ENCODE measurements at places on chromosomes 3 and 15.

DNA sequence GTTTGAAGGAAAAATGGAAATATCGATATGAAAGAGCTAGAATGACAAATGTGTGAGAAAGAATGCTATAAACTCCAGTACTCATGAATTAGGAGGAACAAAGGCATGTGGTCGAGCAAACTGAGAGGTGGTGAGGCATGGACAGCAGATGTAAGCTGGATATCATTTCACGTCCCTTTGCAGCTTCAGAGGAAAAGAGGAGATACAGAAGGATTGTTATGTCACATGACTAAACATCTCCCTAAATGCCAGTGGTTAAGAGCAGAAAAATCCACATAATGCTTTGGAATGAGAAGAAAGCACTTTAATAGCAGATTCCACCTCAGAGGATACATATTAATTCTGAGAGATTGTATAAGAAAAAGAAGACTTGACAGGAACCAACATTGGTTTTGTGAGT, 248.7 kb downstream of the ZIC4 start:
- DNase-seq, result no peak

DNA sequence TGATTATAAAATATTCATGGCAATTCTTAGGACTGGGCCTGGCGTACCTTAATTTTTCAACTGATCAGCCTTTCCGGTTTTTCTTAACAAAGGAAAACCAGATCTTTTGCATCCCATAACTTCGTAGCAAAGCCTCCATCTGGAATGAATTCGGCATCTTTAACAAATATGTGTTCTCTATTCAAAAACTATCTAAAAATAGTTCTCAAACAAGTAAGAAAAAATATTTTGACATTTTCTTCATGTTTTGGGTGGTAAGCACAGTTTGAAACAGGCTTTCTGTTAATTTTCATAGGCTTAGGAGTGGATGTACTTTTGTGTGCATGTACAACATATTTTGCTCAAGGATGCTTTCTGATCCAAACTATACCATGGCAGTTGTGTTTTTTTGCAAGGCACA, 55.1 kb downstream of the RBMS3 start:
- no peak for DNase-seq

GRCh38 chr3:24096695-24097290, 151.7 kb downstream of the NR1D2 start:
- DNase-seq, result no peak

GRCh38 chr3:122714273-122714672, 33.6 kb downstream of the PARP14 start:
- no peak for DNase-seq

- no peak for DNase-seq
Observed at GRCh38 chr15:61227269-61227949, 1.7 kb downstream of the RORA start.

DNA sequence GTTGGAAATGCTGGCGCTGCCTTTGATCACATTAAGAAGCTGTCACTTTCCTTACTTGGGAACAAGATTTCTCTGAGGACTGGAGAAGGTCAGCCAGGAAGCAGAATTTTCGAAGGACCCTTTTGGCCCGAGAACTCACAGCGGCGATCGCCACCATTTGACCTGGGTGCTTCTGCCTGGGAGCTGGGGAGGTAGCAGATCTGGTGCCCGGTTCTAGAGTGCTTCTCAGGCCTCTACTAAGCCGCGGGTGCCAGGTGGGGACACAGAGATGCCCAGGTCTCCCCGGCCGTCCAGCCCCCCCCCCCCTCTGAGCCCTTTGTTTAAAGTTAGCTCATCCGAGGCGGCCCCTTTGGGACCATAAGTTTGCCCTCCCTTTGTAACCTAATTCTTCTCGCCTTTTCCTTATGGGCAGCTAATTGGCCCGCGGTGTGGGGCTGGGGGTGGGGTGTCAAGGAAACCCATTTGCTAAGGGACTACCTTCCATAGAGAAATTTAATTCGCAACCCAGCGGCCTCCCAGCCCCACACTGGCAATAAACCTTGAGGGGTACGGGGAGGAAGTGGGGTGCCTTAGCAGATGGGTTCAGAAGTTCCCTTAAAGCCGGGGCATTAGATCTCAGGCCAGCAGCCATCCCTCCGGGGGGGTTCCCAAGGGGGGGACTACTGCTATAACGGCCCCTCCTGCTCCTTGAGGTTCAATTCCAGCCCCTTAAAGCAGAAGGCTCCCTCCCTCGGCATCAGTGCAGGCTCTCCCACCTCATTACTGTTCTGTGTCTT, 1.9 kb downstream of the GATA2 start:
- no peak for DNase-seq

DNA sequence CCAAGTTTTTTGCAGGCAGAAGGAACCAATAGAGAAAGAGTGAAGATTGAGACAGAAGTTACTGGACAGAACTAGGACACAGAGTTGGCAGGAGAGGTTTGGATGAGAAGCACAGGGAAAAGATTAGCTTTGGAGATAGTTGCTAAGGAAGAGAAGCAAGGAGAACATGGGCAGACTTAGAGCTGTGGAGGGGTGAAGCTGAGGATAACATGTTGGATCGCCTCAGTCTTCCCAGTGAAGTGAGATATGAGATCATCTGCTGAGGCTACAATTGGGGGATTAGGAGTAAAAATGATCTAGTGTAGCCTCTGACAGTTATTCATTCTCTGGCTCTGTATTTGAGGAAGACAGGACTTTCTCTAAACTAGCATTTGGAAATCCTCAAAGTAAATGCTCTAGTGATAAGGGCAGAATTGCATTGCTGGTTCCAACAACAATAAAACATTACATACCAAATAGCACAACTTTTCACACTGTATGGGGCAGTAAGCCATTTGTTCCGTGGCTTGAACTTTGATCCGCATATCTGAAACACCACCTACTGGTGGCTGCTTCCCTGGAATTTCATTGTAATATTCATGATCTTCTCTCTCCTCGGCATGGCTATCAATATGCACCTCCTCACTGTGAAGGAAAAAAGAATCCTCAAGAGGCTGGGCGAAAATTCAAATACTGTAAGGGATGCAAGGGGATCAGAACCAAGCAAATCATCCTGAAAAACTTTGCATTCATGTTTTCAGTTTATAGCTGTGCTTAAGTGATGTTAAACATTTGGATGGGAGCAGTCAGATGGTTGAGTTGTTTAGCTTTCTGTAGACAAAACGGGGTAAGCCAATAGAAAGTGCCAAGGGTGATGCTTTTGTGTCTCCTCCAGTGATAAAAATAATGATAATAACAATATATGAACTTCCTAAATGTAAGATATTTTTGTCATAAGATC, 22.2 kb upstream of the EID1 start:
- no peak for DNase-seq

- no peak for DNase-seq
Observed at GRCh38 chr3:135136361-135137100, 341.5 kb downstream of the EPHB1 start.

DNA sequence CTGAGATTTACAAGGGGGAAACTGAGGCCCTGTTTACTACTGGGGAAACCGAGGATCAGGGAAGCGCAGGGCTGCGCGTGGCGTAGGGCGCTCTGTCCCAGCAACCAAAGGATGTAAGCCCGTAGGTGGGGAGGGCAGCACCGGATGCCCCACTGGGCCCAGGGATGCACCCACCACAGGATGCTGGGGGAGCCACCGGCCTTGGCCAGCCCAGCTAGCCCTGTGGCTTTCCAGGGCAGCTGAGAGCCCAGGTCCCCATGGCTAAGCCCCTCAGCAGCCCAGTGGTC, 33.4 kb downstream of the RPN1 start:
- DNase-seq, result no peak

- DNase-seq, result no peak
Observed at GRCh38 chr15:34650177-34650576, 66.7 kb upstream of the GOLGA8B start.

DNA sequence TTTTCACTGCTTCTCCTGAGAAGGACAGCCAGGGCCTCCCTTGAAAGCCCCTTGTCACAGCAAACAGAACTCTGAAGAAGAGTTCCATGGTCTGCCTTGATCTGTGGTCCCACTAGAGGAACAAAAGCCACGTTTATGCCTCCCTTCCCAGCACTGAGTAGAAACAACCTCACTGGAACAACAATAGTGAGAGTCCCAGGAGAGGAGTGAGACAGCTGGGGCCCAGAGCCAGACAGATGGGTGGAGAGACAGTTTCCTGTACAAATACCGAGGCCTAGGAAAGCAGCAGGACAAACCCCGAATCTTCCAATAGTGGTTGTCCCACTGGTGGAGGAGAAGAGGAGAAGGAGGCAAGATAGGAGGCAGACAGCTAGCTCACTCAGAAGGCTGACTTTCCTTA, 106.1 kb downstream of the WDR76 start:
- DNase-seq, result no peak

DNA sequence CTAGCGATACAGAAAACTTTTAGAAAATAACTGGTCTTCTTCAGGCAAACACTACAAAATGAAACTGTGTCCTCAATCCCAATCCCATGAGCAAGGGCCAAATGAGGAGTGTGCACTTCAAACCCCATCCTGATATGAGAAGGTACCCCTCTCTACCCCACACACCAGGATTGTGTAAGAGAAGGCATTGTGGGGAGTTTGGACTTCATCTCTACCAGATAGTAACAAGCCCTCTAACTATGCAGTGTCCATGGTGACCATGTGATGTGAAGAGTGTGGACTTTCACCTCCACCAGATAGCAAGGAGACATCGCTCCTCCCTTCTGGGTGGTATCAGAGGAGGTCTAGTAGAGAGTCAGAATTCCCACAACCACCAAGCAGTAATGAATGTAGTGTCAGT, 769.3 kb downstream of the MECOM start:
- no peak for DNase-seq

DNA sequence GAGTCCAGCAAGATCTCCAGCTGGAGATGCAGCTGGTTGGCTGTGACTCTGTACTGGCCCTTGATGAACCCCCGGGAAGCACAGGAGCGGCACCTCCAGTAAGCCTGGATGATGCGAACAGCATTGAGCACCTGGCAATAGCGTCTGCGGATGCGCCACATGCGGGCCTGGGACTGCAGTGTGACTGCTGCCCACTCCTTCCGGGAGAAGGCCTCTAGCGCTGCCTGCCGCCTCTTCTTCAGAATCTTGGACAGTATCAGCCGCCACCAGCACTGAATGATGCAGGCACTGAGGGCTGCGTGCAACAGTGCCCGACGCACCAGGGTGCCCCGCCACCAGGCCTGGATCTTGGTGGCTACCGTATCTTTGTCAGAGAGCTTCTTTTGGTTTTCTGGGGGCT, 8.2 kb downstream of the IQCF1 start:
- no peak for DNase-seq

DNA sequence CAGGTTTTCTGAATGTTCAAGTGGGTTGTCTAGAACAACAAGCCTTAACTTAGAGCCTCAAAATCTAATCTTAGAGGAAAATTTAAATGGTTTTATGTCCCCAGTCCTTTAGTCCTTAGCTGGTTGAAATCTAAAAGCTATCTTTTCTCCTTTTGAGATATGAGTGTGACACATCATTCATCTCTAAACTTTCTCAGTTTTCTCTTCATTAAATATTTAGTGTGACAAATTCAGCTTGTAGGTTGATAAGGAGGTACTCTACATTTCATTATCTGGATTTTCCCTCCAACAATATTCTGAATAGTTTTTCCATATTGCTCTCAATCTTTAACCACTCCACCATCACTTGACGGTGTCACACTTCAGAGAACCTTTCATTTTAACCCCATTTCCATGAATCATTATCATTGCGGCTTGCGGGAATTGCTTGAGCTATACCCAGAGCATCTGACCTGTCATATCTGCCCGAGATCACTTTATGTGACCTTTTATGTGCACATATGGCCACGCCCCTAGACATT, 16.1 kb upstream of the ATP8B4 start:
- DNase-seq, result no peak

- no peak for DNase-seq
Observed at GRCh38 chr3:157414861-157415260, 21.8 kb upstream of the PTX3 start.

- DNase-seq, result no peak
Observed at GRCh38 chr3:129953621-129954020, 20.9 kb upstream of the TRH start.

GRCh38 chr15:62983956-62984355, 58.6 kb upstream of the TPM1 start:
- no peak for DNase-seq

GRCh38 chr15:51589881-51590568, 32.5 kb downstream of the DMXL2 start:
- DNase-seq, result no peak

DNA sequence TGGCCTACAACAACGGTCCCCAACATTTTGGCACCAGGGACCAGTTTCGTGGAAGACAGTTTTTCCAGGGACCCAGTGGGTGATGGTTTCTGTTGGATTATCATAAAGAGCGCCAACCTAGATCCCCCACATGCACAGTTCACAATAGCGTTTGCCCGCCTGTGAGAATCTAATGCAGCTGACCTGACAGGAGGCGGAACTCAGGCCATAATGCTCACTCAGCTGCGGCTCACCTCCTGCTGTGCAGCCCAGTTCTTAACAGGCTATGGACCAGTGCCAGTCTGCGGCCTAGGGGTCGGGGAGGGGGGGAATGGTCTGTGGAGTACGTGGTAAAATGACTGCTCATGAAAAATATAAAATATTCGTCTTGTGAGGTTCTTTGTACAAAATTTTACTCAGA, 518.5 kb upstream of the CADM2 start:
- DNase-seq, result no peak

DNA sequence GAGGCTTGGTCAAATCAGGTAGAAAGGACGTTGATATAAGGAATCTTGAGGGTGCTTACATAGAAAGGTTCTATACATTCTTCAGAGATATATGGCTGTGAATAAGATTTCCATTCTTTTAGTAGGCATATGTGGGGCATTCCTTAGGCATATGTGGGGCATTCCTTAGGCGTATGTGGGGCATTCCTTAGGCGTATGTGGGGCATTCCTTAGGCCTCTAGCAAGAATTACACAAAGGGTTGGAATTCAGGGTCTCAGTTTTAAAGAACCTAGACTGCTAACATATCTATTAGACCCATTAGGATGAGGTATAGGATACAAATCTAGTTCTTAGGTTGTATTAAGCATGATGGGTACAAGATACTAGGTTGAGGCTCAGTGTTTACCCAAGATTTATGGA, 607.8 kb downstream of the SI start:
- no peak for DNase-seq
